ENCODE measurements at places on chromosomes 5 and 9.

GRCh38 chr5:143051244-143052058 is 281.3 kb downstream of the ARHGAP26 start:
- peak; percentile 85 for DNase-seq

DNA sequence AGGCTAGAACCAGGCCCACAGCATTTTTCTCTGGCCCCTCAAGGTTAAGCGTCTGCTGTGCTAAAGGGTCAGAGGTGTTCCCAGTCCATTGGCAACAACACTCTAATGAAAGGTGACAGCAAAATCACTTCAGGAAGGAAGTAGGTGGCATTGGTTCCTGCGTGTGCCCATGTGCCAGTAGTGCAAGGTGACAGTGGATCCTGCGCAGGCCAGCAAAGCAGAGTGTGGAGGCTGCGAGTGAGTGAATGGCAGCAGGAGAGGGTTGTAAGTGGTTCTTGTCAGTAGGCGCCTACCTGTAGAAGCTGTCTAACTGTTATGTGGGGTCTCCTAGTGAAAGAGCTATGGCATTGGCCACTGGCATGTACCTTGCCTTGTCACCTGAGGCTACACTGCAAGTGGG is 898.2 kb upstream of the TYRP1 start:
- no peak for DNase-seq

GRCh38 chr9:70111042-70111602 is 67.5 kb downstream of the MAMDC2 start:
- peak; percentile 56 for DNase-seq

DNA sequence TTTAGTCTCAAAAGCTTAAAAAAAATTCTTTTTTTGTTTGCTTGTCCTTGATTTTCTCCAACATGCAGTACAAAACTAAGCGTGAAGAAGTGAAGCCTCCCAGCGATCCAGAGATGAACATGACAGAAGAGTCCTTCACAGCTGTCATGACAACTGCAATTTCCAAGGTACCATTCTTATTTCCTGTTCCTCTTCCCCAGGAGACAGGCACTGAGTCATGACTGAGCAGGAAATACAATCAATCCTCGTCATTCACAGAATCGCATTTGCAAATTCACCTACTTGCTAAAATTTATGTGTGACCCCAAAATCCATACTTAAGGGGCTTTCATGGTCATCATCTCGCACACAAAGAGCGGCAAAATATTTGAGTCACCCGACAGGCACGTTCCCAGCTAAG is 77.3 kb downstream of the SLC1A1 start:
- DNase-seq: no peak

DNA sequence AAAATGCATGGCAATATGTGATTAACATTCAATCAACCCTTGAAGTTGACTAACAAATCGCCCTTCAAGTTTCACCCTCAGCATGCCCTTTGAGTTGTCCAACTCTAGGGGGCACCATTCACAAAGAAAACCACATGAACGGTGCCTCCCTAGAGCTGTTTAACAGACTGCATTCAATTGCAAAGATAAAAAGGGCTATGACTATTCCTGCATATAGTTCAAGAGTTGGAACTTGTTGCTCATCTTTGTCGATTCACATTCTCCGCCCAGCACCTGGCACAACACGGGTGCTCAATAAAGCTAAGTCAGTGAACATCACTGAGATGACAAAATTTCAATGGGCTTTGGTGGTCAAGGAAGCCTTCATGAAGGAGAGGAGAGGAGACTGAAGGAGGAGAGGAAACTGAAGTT is 69.6 kb upstream of the SLC30A5 start:
- DNase-seq: peak; percentile 41

GRCh38 chr9:119334745-119335144 is 34.5 kb downstream of the BRINP1 start:
- no peak for DNase-seq

GRCh38 chr5:152077-152476 is 39.2 kb upstream of the LRRC14B start:
- no peak for DNase-seq

DNA sequence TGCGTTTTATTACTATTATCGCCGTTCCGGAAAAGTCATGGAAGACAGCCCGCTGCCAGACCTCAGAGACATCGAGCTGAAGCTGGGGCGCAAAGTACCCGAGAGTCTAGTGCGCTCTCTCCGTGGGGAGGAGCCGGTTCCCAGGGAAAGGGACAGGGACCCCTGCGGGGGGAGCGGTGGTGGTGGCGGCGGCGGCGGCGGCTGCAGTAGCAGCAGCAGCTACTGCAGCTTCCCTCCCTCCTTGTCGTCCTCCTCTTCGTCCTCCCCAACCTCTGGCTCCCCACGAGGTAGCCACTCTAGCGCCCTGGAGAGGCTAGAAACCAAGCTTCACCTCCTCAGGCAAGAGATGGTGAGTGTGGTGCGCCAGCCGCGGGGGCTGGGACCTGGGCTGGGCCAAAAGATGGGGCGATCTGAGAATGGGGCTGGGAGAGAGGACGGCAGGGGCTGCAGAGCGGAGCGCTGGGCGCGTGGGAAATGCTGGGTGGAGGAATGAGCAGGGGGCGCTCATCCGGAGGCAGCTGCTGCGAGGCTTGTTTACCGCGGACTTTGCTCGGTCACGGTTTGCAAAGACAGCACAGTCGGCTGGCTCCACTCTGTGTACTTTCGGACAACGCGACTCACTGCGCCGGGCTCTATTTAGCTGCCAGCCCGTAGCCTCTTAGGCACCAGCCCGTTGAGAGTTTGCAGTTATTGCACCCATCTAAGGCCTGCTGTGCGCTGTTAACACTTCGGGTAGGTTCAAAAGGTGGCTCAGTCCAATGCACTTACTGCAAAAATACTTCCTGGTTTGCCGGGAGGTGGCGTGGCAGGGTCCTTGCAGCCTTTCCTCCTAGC is 1.1 kb downstream of the LURAP1L start:
- peak; percentile 92 for DNase-seq

- DNase-seq: no peak
Observed at GRCh38 chr5:68922172-68922987, 171.4 kb upstream of the SLC30A5 start.

DNA sequence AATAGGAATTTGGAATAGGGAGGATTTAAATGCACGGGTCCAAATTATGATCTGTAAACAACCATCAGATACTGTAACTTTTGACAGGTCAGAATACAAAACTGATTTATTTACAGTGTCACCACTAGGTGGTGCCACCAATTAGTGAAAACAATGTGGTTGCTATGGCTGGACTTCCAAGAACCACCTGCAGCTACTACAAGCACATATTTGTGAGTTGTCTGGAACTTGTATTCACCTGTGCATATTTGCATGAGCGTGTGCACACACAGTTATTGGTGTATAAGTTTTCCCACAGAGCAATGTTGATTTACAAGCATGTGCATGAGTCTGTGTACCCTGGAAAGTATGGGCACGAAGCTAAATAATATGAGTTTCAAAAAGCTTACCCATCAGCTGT is 3.0 kb upstream of the HRCT1 start:
- DNase-seq: peak; percentile 60

All from fibroblast of skin of scalp (primary cell).